ENCODE measurements at places on chromosomes 4 and X. TPM values are rescaled to one million over a fixed set of nuclear protein-coding genes. Genes with fewer than 3 reads are reported as not detected.

- DNase-seq = no peak
Measured at GRCh38 chrX:5528057-5528456, 700.6 kb downstream of the NLGN4X start.

GRCh38 chr4:165449333-165449732 lies 70.5 kb downstream of the CPE start:
- no peak for DNase-seq

Gene AMOT
- total RNA-seq = 3.8 TPM

- DNase-seq = peak; percentile 92
Measured at GRCh38 chr4:82373486-82373815, 340 bp downstream of the HNRNPD start.

DNA sequence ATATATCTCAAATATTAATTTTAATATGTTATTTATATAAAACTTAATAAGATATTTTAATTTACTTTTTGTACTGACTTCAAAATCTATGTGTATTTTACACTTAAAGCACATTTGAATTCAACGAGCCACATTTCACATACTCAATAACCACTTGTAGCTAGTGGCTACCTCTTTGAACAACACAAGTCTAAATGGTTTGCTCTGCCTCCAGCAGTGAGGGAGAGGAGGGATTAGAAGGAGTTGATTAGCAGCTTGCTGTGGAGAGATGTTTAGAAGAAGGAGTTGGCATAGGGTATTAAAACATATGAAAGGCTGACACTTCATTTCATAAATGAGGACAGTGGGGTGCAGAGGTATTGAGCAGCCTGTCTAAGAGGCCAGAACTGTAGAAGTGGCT lies 124.0 kb downstream of the ARHGAP24 start:
- DNase-seq = no peak

Gene PCDH11X
- not detected for total RNA-seq

DNA sequence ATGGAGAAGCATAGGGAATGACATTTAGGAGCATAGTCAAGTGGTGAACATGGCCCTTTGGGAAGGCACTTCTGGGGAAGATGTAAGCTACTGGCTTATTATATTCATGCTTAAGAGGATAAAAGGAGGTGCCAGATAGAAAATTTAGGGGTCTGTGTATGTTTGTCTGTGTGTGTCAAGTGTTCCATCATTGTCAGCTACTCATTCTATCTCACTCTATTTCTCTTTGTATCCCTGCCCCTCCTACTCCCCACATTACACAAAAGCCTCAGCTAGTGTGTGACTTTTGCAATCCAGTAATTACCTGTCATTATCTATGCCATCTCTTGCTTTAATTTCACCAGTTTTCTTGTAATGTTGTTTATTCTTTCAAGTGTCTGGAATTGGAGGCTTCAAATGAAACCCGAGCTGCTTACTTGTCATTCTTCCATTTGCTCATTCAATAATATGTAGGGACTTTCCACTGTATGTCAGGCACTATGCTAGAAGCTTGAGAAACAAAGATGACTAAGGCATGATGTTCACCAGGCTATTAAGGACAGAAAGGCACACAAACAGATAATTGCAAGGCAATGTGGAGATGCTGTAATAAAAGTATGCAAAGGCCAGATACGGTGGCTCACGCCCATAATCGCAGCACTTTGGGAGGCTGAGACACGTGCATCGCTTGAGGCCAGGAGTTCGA lies 229.8 kb upstream of the TEX13C start:
- no peak for DNase-seq

Gene P2RY4
- 0.42 TPM for total RNA-seq

GRCh38 chr4:95355021-95355420 lies 193.8 kb downstream of the UNC5C start:
- no peak for DNase-seq

Gene HOPX
- 3.2 TPM for total RNA-seq

DNA sequence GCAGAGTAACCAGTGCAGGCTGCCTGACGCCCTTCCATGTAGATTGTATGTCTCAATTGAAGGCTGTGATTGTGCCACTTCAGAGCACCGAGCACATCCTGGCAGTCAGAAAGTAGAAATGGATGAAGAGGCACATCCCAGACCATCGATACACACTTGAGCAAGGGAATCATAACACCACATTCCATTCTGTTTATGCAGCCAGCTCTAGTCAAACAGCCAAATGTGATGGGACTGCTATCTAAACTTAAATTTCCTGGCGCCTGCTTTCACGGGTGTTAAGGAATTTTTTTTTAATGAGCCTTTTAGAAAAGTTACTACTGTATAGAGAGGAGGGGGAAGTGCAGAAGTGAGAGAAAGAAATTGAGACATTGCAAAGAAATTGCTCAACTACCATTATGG lies 84.4 kb downstream of the PPARGC1A start:
- no peak for DNase-seq

Gene COMMD8
- 12.1 TPM for total RNA-seq

Gene TLR10
- 0.42 TPM for total RNA-seq

DNA sequence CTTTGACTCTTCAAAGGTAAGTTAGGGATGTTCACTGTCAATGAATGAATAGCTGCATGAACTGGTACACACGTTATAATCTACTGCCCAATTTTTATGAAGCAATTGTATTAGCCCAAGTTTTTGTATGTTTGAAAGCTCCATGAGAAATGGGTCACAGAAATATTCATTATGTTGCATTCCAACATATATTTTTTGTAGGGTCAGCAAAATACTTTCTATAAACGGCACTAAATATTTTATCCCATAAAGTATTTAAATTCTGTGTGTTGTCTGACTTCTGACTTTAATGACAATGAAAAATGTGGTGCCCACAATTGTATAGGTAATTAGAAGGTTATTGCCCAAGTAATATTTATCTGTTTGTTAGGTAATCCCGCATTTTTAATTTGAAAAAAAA lies 466.0 kb downstream of the FAT4 start:
- no peak for DNase-seq

Gene ETDA
- total RNA-seq = not detected

Gene POU3F4
- not detected for total RNA-seq

DNA sequence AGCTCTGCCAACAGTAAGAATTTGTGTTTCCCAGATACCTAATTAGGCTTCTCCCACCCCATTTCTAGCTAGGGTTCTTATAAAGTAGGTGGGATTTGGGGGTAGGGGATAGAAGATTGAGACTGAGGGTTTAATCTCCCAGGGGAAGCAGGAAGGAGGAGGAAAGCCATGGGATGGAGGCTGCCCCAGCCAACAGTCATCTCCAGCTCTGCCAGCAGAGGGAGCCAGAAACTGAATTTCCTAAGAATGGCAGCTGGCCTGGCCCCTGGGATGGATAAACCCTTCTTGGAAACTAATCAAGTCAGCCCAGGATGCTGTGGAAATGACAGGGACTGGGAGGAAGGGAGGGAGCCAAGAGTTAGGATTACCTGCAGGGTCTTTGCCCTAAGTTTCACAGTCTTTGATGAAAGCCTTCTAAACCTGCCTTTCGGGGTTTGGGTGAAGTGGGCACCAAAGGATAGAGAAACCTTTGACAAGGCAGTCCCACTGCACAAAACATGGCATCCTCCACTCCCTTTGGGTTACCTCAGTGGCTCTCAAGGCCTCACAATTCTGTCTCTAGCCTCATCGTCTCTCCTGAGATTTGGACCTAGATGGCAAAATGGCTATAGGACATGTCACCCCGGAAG lies 6.7 kb upstream of the ERCC6L start:
- no peak for DNase-seq

GRCh38 chrX:42696536-42697124 lies 81.3 kb downstream of the PPP1R2C start:
- DNase-seq = no peak

DNA sequence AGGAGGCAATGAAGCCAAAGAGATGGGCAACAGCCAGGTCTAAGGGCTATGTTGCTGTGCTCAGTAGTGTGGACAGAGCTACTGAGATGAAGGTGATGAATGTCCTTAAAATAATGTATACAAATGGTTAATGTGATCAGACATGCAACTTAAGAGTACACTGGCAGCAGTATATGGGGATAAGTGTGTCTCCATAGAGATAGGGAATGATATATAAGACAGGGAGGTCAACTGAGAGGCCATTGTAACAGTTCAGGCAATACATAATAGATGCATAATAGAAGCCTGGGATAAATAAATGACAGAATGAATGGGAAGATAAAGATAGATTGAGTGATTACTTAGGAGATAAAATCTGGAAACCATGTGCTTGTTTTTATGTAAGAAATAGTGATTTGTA lies 250.0 kb downstream of the CFAP299 start:
- DNase-seq = no peak

GRCh38 chr4:113371111-113371510 lies 321.7 kb downstream of the ANK2 start:
- DNase-seq = no peak

Gene NAA11
- total RNA-seq = not detected

Gene LAS1L
- 23.2 TPM for total RNA-seq

GRCh38 chrX:24468245-24468644 lies 3.2 kb downstream of the PDK3 start:
- DNase-seq = no peak

Gene EBP
- total RNA-seq = 18.8 TPM

DNA sequence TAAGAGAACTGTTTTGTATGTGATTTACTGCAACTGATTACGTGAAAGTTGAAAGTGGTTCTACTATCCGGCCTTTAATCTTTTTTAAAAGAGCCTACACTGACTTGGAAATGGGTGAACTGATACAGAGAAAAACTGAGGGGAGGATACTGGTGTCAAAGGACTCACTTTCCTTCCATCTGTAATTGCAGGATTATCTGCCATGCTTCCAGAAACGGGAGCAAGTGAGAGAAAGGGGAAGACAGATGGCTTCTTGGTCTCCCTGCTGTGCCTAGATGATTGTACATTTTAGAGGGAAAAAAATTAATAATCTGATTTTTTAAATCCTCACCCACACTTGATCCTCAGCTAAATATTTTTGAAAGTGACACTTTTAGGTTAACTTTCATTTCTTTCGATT lies 88.3 kb upstream of the GRID2 start:
- no peak for DNase-seq

DNA sequence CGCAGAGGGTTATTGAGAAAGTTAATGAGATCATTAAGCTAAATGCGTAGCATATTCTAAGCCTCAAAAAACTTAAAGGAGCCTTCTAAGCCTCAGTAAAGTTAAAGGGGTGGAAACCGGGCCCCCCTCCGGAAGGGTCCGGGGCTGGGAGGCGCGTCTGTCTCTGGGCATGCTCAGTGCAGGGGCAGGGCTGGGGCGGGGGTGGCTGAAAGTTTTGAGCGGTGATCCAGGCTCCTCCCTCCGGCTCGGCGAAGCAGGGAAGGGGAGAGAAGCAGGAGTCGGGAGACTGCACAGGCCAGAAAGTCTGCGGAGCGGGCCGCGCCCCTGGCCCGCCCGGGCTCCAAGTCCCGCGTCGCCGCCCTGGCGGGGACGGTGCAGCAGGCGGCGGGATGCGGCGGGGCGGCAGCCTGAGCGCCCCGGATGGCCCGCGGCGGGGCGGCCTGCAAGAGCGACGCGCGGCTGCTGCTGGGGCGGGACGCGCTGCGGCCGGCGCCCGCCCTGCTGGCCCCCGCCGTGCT lies at the start of gene EVC:
Gene EVC, plus strand, starts transcription at position 241 of the 518 bp plus-strand sequence. Its CDS starts 180 bp downstream, at position 421.
- DNase-seq = peak; percentile 91

Gene ZC4H2
- total RNA-seq = 7.5 TPM

Gene TDO2
- total RNA-seq = not detected
